ENCODE measurements at places on chromosomes 7 and 10.
A peak's percentile ranks its signal among the peaks of the same experiment; 100 is the strongest.

GRCh38 chr10:110774069-110775019 lies 97.4 kb upstream of the PDCD4 start:
- DNase-seq, result no peak

- DNase-seq, result no peak
Observed at GRCh38 chr7:44757739-44758138, 9.1 kb downstream of the ZMIZ2 start.

DNA sequence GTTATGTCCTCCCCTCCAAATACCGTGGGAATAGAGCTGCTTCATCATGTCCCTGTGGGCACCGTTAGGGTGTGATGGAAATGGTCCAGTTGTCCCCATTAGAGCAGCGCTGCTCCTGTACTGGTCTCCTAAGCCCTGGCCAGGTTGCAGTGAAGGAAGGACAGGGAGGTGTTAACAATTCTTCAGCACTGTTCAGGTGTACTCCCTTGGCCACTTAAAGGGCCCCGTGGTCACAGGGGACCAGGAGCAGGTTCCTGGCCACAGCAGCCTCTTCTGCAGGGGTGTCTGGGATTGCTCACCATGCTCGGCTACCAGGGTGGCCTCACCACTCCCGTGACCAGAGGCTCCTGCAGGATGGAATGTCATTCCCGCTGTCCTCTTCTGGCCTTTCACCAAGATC lies 65.8 kb downstream of the MINDY4 start:
- DNase-seq, result no peak

- no peak for DNase-seq
Observed at GRCh38 chr10:44397476-44398225, 12.8 kb upstream of the CXCL12 start.

DNA sequence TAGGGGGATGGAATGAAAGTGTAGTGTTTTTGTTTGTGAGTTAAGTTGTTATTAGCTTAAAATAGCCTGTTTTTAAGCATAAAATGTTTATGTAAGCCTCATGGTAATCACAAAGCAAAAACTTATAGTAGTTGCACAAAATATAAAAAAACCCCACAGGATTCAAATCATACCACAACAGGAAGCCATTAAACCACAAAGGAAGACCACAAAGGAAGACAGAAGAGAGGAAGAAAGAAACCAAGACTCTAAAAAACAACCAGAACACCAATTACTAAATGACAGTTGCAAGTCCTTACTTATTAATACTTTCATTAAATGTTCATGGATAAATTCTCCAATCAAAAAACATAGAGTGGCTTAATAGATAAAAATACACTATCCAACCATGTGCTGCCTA lies 63.6 kb downstream of the ANKRD7 start:
- no peak for DNase-seq

- DNase-seq, result no peak
Observed at GRCh38 chr7:90768301-90768700, 172.2 kb downstream of the CDK14 start.

- no peak for DNase-seq
Observed at GRCh38 chr10:25117757-25118156, 57.0 kb upstream of the GPR158 start.

DNA sequence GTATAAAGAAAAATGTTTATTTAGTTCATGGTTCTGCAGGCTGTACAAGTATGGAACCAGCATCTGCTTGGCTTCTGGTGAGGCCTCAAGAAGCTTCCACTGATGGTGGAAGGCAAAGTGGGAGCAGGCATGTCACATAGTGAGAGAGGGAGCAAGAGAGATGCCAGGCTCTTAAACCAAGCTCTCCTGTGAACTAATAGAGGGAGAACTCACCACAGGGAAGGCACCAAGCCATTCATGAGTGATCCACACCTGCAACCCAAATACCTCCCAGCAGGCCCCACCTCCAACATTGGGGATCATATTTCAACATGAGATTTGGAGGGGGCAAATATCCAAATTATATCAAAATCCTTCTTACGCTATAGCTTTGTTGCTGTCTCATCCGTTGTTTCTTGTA lies 113.1 kb downstream of the CPED1 start:
- DNase-seq, result no peak

DNA sequence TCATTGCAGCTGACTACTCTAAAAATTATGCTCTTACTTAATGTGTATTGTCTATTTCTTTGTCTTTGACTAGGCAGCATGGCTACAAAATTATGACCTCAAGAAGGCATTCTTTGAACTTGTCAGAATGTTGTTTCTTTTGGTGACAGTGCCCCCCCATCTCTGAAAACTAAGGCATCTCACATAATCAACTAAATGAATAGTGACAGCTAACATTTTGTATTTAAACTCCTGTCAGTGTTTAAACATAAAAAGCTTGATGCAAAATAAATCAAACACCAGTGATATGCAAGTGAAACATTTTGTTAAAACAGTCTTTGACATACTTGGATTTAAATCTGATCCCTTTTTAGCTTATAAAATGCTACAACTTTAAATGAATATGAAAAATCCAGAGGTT lies 233.5 kb downstream of the FOXP2 start:
- no peak for DNase-seq

GRCh38 chr7:485188-486081 lies 34.2 kb downstream of the PDGFA start:
- DNase-seq, result no peak

- no peak for DNase-seq
Observed at GRCh38 chr7:132486274-132486610, 90.0 kb downstream of the PLXNA4 start.

DNA sequence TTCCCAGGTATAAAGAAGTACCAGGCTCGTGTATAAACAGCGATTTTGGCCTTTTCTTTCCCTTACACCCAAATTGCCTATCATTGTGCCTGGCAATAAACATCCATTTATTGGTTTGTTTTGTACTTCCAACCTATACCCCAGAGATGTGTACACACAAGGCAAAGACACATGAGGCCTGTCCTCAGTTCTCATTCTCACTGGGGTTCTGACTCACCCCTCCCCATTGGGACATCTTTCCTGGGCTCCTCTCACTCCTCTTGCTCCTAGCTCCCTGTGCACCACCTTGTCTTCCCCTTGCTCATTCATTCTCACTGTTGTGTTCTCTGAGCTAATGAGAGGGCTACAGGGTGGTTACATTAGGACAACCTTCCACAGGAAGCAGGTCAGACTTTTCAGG lies 240.7 kb downstream of the ANK3 start:
- no peak for DNase-seq

DNA sequence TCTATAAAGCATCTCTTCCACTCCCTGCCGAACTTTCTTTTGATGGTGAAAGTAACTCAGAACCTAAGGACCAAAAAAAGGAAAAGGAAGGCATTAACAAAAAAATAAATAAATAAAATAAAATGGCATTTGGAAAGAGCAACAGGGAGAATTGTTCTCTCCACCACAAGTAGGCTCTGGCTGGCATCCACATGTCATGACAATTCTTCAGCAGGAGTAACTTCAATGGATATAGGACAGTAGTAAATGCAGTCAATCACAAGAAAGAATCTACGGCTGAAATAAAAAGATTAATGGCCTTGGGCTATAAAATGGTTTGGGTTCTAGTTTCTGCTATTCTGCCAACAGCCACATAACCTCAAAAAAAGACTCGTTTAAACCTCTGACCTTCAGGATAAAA lies 23.9 kb downstream of the NCAPG2 start:
- no peak for DNase-seq

DNA sequence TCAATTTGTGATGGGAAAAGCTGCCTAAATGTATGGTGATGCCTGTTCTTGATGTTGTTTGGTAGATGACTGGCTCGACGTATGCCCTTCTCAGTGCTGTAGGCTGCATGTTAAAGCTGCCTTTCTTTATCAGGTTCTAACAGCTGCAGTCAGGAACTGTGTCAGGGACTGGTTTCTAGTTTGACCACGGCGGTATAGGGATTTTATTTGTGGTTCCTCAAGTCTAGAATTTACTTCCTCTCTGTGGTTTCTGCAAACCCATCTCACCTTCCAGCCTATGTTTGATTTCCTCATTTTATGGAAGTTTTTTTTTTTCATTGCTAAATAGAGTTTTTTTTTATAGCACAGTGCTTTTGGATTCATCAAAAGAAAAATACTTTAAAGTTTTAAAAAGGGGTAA lies 26.5 kb downstream of the LMTK2 start:
- peak; percentile 32 for DNase-seq

GRCh38 chr7:153381275-153382040 lies 621.9 kb downstream of the ACTR3B start:
- no peak for DNase-seq

GRCh38 chr7:137343281-137343841 lies at the start of gene PTN:
TSS of gene PTN (minus strand) at chr7:137343733. CDS start at chr7:137254973, 88,760 bp downstream.
- no peak for DNase-seq

DNA sequence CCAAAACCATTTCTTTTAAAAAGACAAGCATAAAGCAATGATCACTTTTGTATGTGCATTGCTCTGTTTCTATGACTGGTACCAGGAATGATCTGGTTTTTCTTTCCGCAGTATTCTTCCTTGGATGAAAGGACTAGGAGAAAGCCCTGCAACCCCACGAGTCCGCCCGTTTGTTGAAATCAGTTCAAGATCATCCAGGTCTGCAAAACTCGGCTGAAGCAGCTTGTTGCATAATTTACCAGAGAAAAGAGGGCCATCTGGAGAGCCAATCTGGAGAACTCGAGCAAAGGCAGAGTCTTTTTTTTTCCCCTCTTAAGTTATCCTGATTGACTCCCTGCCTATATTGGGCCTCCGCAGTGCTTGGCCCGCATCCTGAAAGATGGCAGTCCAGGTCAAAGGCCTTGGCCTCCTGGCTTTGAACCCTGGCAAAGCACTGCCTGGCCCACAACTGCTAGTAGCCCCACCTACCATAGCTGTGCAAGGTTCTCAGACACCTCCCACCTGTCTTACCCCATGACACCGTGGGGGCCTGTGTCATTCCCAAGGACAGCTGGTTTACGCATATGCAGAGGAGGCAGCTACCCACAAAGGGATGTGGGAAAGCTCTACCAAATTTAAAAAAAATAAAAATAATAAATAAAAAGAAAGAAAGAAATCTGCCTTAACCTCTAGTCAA lies 572.2 kb downstream of the INHBA start:
- no peak for DNase-seq

DNA sequence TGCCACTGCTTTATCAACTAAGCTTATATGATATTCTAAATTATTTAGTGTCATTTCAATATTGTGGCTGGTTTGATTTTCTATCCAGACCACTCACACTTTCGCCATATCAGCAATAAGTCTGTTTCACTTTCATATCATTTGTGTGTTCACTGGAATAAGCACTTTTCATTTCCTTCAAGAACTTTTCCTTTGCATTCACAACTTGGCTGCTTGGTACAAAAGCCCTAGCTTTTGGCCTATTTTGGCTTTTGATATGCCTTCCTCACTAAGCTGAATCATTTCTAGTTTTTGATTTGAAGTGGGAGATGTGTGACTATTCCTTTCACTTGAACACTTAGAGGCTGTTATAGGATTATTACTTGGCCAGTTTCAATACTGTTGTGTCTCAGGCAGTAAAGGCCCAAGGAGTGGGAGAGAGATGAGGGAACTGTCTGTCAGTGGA lies 120.9 kb upstream of the NAMPT start:
- DNase-seq, result no peak

- DNase-seq, result no peak
Observed at GRCh38 chr7:132519936-132520335, 56.3 kb downstream of the PLXNA4 start.

GRCh38 chr7:39924122-39924521 lies 25.9 kb upstream of the CDK13 start:
- DNase-seq, result no peak

GRCh38 chr10:6621536-6621935 lies 41.5 kb upstream of the PRKCQ start:
- DNase-seq, result no peak

DNA sequence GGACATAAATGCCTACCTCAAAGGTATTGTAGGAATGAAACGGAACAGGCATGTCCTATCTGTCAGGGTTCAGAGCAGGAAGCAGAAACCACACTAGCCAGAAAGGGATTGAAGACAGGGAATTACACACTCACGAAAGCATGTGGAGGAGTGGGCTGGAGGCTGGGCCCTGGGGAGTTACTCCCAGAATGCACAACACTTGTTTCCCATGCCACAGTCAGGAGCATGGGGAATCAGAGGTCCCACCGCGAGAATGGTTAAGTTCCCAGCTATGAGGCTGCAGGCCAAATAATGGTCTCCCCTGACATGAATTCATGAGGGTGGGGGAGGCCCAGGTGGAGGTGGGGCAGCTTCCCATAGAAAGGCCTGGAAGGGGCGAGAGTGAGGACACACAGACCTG lies 212.7 kb downstream of the HERPUD2 start:
- DNase-seq, result no peak

GRCh38 chr10:44126291-44126717 lies 258.6 kb downstream of the CXCL12 start:
- DNase-seq, result no peak

- no peak for DNase-seq
Observed at GRCh38 chr7:132562690-132563089, 13.6 kb downstream of the PLXNA4 start.

GRCh38 chr7:74258639-74259038 lies 4.4 kb upstream of the RFC2 start:
- no peak for DNase-seq

GRCh38 chr7:46524350-46524749 lies 603.3 kb upstream of the IGFBP3 start:
- DNase-seq, result no peak

DNA sequence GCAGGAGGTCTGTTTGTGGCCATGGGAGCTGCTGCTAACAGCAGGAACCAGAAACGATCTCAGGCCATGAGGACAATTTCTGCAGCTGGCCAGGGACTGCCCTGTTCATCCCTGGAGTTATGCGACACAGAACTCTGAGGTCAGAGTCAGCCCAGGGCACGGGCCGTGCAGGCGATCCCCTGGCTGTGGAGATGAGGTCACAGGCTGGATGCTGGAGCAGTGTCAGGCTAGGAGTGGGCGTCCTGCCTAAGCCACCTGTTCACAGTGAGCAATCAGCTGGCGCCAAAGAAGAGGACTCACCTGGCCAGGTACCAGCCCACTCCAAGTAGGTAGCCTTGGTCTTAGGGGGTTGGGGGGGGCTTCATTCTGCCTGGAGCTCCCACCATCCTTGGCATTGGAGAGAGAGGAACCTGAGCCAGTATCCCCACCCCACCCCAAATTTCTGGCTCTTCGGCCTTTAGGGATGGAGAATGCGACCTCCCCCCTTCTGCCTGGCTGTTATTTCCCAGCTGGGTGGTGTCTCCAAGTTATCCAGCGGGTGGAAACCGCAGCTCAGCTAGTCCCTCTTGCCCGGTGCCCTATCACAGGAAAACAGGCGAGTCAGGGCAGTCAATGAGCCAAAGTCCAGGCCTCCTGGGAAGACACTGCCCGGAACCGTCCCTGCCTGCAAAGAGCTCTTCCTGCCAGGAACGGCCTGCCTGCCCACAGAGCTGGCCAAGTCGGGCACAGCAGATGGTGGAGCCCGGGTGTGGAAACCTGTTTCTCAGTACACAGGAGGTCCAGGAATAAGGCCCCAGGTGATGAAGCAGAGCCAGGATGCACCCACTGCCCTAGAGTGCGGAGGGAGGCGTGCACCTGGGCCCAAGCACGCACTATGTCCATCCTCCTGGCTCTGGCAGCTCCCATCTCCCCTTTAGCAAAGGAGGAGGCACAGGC lies 1.8 kb upstream of the TTYH3 start:
- DNase-seq, result no peak

DNA sequence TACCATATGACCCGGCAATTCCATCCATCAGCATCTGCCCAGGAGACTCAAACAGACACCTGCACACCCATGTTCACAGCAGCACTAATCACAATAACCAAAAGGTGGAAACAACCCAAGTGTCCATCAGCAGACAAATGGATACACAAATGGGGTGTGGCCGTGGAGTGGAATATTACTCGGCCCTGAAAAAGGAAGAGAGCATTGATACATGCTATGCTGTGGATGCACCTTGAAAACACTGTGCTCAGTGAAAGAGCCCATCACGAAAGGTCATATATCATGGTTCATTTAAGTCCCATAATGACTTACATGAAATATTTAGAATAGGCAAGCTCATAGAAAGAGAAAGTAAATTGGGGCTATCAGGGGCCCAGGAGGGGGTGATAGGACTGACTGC lies 57.5 kb upstream of the DNAAF5 start:
- DNase-seq, result no peak

Measured in effector memory CD8-positive, alpha-beta T cell (primary cell).